ENCODE measurements at places on chromosomes 7 and 10.

GRCh38 chr7:113824117-113824823 is 94.5 kb downstream of the PPP1R3A start:
- DNase-seq = no peak

DNA sequence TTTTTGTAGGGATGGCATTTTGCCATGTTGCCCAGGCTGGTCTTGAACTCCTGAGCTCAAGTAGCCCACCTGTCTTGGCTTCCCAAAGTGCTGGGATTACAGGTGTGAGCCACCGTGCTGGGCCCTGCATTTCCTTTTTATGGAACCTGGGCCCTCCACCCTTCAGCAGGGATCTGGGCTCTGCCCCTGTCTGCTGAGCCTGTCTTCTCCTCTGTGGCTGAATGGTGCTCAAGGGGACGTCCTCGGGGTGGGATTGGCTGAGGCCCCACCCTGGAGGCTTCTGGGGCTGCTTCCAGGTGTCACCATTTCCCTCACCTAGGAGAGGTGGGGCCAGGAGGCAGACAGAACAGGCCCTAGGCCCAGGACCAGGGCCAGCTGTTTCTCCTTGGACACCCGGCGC is 18.4 kb downstream of the FAM241B start:
- DNase-seq = no peak

DNA sequence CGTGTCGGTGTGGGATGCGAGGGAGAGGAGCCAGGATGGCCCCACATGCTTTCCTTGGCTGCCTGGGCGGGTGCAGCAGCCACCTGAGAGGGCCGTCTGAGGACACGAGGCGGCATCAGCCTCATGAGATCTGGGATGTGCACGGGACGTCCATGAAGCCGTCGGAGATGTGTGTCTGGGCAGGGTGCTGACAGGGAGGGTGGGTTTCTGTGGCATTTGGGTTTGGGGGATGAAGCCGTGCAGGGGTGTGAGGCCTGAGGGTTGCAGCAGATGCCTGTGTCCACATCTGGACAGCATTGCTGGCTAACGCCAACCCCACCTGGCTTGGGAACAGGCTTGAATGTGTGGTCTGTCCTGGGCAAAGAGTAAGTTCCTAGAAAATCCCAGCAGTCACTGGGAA is 179.5 kb downstream of the DNAJB6 start:
- no peak for DNase-seq

GRCh38 chr7:100933734-100934133 is 15.6 kb upstream of the MUC3A start:
- no peak for DNase-seq

GRCh38 chr7:131424219-131424822 is 96.6 kb downstream of the MKLN1 start:
- peak; percentile 11 for DNase-seq

DNA sequence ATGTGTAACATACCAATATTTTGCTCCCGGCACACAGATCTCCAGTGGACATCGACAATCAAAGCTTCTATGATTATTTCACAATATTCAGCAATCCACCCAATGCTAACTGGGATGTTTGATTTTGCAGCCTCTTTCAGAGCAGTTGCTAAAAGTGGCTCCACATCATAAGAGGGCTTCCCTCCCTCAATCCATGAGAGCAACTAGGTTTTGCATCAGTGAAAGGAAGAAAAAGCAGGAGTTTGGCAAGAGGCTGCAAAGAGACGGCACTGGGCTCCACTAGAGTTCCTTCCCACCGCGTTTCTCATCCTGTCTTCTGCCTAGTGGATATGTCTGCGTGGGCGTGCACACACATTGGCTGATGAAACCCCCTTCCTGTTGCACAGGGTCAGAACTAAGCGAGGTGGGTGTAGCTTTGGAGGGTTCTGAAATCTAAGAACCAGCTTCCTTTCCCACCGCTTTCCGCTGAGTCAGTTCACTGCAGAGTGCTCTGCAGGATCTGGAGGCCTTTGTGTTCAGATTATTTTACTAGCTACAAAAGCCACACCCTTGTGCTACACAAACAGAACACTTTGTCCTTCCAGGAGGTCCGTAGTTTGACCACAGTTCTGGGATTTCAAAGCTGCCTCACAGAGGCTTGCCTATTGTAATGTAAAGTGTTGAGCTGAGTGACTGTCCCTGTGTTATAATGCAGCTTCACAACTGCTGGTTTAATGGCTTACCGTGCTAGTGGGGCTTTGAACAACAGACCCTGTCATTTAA is 28.1 kb downstream of the ARL4A start:
- peak; percentile 55 for DNase-seq

GRCh38 chr7:158389514-158390425 is 197.9 kb downstream of the PTPRN2 start:
- DNase-seq = no peak

DNA sequence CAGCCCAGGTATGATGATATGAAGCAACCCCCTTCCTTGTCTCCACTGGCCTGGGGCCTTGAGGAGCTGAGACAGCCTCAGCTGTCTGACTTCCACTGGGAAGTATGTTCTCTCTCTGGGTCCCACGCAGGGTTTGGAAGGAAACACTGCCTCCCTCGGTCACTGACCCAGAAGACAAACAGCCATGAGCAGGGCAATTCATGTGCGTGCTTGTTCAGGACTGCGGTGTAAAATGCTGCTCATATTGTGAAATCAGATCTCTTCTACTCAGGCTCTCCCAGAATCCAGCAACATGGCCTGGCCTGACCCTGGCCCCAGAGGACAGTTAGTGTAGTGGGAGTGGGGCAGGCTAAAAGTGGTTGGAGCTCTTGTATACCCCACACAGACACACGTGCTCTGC is 2.8 kb downstream of the CLCN1 start:
- no peak for DNase-seq

GRCh38 chr10:63424576-63424975 is 41.2 kb downstream of the JMJD1C start:
- DNase-seq = no peak

GRCh38 chr7:134184767-134185166 is 57.6 kb downstream of the LRGUK start:
- DNase-seq = no peak

- no peak for DNase-seq
These were observed 6.1 kb upstream of the UBE2H start for GRCh38 chr7:129958643-129959470.

DNA sequence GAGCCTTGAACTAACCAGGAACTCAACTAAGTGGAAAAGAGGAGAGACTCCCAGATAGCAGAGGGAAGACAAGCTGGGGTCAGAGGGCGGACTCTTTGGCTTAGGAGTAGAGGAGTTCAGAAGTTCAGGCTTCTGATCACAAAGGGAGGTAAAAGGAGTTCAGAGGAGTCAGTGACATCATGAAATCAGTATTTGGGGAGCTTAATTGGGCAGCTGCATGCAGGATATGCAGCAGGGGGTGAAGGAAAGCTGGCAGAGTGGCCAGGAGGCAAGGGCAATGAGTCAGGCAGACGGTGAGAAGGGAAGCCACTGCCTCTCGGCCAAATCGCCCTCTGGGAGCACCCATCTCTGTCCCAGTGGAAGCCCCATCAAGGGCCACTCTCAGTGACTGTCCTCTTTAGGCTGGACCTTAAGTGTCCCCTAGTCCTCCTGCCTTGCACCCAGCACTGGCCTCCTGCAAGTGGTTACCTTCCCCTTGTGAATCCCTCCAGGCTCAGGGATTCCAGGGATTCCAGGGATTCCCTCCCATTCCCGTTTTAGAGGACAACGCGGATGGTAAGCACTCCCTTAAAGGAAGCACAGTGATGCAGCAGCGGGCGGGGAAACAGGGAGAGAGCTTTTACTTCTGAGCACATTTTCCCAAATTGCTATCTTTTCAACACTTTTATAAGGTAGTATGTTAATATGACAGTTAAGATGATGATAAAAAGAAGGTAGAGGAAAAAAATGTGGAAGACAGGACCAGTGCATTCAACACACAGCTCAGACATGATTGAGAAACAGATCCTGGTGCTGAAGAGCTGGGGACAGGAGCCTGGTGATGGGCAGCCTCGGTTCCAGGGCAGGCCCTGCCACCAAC is 72.6 kb downstream of the KCNMA1 start:
- DNase-seq = no peak

- DNase-seq = no peak
These were observed 177.6 kb downstream of the REEP3 start for GRCh38 chr10:63698787-63699150.
